Mammary epithelial cell (primary cell): ENCODE measurements at places on chromosomes 2 and 18. TPM values are rescaled to one million over a fixed set of nuclear protein-coding genes. Genes with fewer than 3 reads are reported as not detected.

GRCh38 chr2:201881741-201882140 is 75.4 kb downstream of the CDK15 start:
- DNase-seq = no peak

GRCh38 chr2:233699424-233700027 is 6.8 kb downstream of the UGT1A6 start:
- DNase-seq = no peak

The IL1RN gene
- total RNA-seq = 8.2 and 18.0 TPM in 2 replicates

- no peak for DNase-seq
These were observed 2.8 kb downstream of the PCBP1 start for GRCh38 chr2:70089983-70090525.

The SERPINB13 gene
- 4.8 and 12.4 TPM in 2 replicates for total RNA-seq

- DNase-seq = no peak
These were observed 205.0 kb upstream of the SMAD2 start for GRCh38 chr18:48135436-48135966.

- no peak for DNase-seq
These were observed 285.5 kb downstream of the PHLPP1 start for GRCh38 chr18:63000839-63001238.

GRCh38 chr18:48613589-48614404 is 75.0 kb downstream of the CTIF start:
- DNase-seq = no peak

The CRYBA2 gene
- total RNA-seq = not detected in 2 replicates

The PLA2R1 gene
- 17.8 TPM for total RNA-seq

The LYPD6 gene
- 0.45 TPM in 1 of 2 replicates, not detected in the other for total RNA-seq

- no peak for DNase-seq
These were observed 52.2 kb downstream of the MRPS9 start for GRCh38 chr2:105090091-105090490.

The CDH19 gene
- total RNA-seq = 1.5 TPM

DNA sequence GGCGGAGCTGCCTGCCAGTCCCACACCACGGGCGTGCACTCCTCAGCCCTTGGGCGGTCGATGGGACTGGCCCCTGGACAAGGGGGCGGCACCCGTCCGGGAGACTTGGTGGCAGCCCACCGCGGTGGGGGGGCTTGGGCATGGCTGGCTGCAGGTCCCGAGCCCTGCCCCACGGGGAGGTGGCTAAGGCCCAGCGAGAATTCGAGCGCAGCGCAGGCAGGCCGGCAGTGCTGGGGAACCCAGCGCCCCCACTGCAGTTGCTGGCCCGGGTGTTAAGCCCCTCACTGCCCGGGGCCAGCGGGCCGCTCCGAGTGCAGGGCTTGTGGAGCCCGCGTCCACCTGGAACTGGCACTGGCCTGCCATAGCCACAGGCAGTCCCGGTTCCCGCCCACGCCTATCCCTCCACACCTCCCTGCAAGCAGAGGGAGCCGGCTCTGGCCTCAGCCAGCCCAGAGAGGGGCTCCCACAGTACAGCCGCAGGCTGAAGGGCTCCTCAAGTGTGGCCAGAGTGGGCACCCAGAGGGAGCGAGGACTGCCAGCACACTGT is 742.9 kb upstream of the DDX18 start:
- no peak for DNase-seq

GRCh38 chr2:144452169-144452988 is 67.5 kb downstream of the ZEB2 start:
- no peak for DNase-seq

DNA sequence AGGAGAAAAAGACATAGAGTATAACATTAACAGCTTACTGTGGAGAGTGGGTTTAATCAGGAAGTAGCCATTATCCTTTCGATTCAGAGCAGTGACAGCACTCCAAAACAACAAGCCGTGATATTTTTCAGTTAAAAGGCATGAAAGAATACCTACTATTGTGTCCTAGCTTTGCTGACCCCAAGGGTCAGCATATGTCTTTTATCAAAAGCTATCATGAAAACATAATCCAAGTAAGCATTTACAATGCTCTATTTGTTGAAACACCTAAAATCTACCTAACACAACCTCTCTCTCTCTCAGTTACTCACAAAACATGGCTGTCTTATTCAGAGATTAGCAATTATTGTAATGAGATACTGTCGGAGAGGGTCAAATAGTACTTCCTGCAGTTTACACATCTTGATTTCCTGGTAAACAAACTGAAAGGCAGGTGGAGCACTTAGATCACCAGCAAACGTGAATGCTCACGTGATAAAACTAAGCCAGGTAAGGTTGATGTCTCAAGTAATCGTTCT is 100.0 kb downstream of the BAZ2B start:
- peak; percentile 80 for DNase-seq

GRCh38 chr2:144358979-144359541 is 160.9 kb downstream of the ZEB2 start:
- DNase-seq = peak; percentile 56
